Esophagus muscularis mucosa (tissue), 4 donors: ENCODE measurements at places on chromosomes 16 and 17. TPM values are rescaled to one million over a fixed set of nuclear protein-coding genes. Genes with fewer than 3 reads are reported as not detected.
A peak's percentile ranks its signal among the peaks of the same experiment; 100 is the strongest.

DNA sequence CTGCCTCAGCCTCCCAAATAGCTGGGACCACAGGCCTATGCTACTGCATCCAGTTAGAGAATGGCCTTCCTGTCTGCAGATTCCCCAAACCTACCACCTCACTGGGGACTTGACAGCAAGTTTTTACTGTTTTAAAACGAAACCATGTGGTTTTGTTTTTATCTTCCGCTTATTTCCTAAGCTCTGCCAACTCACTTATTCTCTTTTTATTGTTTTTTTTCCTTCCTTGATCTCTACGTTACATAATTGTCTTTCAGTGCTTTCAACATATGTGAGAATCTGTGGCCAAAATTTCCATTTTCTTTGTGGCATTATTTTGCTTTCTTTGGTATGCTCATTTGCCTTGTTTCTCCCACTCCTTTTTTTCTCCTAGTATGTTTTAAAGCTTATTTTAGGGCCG is 14.6 kb upstream of the SLC38A7 start:
- DNase-seq, result no peak

KRTAP3-2 gene
- not detected for total RNA-seq

DNA sequence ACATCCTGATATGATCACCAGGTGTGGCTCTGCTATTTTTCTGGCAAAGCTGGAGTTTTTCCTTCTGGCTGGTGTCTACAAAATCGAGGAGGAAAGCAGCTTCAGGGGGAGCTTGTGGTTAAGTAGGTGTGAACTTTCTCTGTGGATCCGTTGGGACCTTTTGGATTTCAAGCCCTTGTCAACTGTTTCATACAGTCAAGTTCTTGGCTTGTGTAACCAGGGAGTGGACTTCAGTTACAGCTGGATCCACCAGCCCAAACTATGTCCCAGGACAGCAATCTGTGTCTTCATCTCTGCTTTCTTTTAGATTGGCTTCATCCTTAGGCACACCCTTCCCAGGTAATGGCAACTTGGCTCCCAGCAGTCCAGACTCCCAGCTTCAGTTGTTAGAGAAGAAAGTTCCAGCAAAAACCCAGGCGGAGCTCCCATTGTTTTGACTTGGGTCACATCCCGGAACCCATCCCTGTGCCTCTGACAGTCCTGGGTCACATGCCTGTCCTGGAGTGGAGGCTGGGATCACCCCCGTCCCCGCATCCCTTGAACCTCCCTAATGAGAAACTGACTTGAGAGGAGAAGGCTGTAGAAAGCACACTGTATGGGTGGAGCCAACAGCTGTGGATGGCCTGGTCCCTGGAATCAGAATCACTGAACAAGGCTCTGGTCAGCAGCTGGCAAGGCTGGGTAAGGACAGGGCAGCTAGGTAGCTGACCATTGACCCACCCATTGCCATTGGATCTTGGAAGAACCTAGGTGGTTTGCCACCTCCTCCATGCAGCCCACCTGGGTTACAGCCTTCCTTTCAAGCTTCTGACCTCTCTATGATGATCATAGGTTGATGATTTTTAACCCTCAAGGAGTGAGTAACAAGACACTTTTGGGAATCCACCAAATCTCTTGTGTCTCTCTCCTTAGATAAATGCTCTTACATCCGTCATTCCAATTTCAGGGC is 18.1 kb downstream of the NKD1 start:
- DNase-seq, result no peak

DNA sequence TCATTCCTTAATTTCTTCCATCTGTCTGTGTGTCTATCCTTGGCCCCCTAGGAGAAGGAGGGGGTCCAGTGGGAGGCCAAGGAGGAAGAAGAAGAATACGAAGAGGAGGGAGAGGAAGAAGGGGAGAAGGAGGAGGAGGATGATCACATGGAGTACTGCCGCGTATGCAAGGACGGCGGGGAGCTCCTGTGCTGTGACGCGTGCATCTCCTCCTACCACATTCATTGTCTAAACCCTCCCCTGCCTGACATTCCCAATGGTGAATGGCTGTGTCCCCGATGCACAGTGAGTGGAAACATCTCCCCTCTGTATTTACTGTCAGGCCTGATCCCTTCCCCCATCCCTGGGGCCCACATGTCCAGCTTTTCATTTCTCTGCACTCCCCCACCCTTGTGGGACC is 6.3 kb downstream of the CHD3 start:
- no peak for DNase-seq

- DNase-seq, result peak; percentile 94
These were observed 3.3 kb upstream of the SLFN12L start for GRCh38 chr17:35540589-35541404.

KRTAP4-16 gene
- total RNA-seq, result not detected

ABCC3 gene
- 0.50 TPM for total RNA-seq

DNA sequence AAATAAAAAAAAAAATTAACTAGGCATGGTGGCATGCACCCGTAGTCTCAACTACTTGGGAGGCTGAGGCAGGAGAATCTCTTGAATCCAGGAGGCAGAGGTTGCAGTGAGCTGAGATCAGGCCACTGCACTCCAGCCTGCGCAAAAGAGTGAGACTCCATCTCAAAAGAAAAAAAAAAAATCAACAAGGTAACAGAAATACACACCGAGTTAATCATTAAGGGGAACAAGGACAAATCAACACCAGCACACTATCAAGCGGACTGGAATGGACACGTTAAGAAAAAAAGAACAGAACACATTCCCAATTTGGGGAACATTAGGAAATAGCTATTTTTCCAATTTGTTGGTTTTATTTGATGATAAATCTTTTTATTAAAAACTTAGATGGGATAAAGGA is 28.4 kb upstream of the GLG1 start:
- DNase-seq, result no peak

MPG gene
- 116 TPM for total RNA-seq

- DNase-seq, result no peak
These were observed 718 bp downstream of the SAT2 start for GRCh38 chr17:7626956-7627249.

DNA sequence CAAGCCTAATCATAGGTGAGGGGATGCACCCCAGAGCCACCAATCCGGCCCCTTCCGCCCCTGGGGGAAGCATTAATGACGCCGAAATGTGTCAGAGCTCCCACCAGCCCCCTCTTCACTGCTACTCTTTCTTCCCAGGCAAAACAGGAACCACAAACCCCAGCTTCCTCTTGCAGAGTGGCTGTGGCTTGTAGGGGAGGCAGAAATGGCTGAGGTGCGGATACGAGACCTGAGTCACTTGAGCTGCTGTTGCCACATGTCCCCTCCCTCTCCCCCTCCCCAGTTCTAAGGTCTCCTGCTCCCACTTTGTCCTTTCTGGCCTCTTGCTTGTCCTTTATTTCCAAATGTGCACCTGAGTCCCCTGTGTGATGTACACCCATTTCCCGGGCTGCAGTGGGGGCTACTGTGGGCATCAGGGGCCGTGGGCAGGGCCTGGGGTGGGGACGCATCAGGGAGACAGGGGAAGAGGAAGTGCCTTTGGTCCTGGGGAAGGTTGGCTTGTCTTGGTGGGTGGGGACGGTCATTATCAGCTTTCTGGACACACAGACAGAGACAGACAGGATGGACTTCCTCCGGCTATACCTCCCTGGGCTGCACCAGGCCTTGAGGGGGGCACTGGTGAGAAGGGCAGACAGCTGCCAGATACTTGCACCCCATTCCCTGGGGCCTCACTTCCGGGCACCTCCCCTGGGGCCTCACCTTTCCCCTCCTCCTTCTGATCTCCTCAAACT is at the start of gene APOBR:
Gene APOBR (plus strand): TSS at position 523 of the 731 bp plus-strand sequence. CDS start 39 bp downstream, at position 562.
- peak; percentile 93 for DNase-seq

GPR139 gene
- not detected for total RNA-seq

GRCh38 chr17:56119936-56120335 is 33.3 kb upstream of the ANKFN1 start:
- no peak for DNase-seq

TNS4 gene
- not detected for total RNA-seq

DNA sequence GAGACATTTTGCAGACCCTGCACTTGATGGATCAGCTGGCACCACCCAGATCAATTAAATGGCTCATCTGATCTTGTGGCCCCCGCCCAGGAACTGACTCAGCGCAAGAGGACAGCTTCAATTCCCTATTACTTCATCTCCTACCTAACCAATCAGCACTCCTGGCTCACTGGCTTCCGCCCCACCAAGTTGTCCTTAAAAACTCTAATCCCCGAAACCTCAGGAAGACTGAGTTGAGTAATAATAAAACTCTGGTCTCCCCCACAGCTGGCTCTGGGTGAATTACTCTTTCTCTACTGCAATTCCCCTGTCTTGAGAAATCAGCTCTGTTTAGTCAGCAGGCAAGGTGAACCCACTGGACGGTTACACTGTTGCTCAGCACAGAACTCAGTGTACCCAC is 23.6 kb downstream of the SPPL2C start:
- DNase-seq, result no peak

DNA sequence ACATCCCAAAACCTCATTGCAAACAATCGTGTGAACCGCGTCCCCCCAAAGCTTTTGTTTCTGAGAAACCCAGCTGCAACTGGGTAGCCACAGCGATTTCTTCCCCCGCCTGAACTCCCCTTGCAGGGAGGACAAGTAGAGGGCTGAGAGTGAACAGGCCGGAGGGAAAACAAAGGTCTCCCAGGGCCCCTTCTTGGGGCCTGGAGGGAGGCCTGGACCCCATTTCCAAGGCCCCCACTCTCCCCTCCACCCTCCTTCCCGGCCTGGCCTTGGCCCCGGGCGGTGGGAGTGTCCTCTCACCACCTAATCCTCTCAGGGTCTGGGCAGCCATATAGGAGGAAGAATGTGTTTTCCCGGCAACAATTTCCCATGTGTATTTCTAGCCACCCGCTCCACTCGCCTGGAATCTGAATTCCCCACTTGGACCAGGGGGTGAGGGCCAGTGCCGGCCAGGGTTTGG is 2.6 kb downstream of the GLIS2 start:
- DNase-seq, result no peak

CA5A gene
- not detected for total RNA-seq

AANAT gene
- total RNA-seq, result not detected

MYH3 gene
- total RNA-seq, result 2.0 TPM

DNA sequence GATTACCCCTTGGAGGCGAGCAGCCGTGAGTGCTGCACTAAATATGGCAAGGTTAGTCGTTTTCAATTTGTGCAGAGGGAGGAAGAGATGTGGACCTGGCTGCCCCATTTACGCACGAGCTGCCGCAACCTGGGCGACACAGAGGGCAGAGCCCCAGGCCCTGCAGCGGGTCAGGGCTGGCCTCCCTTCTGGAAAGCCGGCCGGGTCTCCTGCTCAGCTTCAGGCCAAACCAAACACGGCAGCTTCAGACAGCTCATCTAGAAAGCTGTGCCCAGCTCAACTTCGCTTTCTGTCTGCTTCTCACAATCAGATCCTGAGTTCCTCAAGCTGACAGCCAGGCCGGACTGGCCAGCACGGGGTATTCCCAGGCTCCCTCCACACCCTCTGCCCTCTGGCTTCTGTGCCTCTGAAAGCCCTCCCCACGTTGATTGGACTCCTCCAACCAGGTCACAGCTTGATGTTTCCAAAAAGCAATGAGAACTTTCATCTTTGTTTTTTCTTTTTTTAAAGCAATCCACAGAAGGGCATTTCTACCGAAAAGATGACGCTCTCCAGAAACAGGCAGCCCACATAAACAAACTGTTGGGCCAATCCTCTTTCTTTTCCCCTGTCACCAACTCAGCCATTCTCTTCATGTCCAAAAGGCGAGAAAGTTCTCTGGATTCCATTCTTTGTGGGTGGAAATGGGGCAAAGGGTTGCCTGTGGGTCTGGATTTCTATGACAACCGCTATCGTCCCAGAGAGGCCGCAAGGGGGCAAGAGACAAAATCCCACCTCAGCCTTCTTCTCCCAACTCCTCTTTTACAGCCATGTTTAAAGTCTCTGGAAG is 189.0 kb downstream of the ZFHX3 start:
- DNase-seq, result no peak

DNA sequence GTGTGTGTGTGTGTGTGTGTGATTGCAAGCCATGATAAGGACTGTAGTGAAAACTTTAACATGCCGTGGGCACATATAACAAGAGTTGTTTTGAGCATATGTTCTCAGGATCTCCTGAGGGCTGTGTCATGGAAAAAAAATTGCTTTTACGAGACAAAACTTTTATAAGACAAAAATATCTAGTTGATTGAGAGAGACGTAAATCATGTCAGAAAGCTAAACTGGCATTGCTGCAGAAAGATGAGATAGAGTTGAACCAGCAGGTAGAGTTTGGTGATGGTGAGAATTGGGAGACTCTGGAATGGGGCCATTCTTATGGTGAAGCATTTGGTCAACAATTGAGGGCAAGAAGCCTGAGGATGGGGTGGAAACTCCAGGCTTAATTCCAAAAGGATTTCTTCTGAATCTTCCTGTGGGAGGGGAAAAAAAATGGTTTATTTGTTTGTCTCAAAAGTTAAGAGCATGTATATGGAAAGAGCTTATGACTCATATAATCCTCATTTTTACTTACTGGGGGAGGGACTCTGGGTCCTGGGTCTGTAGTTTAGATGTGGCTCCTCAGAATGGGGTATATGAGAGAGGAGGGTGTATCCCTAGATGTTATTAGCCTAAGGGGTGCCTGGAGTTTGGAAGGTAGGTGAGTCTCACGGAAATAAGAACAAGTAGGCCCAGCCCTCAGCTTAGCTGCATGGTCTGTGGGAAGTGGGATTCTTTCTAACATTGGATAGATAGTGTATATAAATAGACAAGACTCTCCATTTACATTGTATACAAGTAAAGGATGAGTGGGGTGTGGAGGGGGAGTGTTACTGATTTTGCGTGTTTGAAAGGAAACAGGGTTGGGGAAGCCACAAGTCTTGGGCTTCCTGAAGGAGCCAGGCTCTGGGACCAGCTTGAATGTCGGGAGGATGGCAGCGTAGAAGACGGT is 7.1 kb downstream of the MINK1 start:
- DNase-seq, result no peak

ATP2A3 gene
- 17.9 TPM for total RNA-seq

- no peak for DNase-seq
These were observed 98.5 kb upstream of the RPRML start for GRCh38 chr17:47077576-47077975.
